NCI-H524 treated with DMSO at 0.1 percent for 48 hours (cell line): ENCODE measurements at places on chromosomes 1 and 21.
A peak's percentile ranks its signal among the peaks of the same experiment; 100 is the strongest.

- no peak for DNase-seq
Measured at GRCh38 chr1:227558732-227559262, 4.6 kb upstream of the ZNF678 start.

GRCh38 chr1:107877092-107877491, 87.9 kb downstream of the VAV3 start:
- DNase-seq: peak; percentile 84

DNA sequence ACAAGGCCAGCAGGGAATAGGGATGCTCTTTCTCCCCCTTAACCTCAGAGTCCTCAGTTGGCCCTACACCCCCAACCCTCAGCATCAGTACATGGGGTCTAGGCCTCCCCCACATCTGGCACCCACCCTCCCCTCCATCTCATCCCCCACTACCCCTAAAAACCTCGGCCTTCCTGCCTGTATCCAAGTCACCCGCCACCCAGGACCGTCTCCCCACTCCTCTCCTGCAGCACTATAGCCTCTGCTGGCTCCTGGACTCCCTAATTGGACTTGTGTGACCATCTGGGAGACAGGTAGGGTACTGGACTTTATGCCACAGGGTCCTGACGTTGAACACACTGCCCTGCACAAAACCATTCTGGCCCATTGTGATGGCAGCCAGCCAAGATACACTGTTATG, 6.0 kb downstream of the RSPH1 start:
- no peak for DNase-seq

DNA sequence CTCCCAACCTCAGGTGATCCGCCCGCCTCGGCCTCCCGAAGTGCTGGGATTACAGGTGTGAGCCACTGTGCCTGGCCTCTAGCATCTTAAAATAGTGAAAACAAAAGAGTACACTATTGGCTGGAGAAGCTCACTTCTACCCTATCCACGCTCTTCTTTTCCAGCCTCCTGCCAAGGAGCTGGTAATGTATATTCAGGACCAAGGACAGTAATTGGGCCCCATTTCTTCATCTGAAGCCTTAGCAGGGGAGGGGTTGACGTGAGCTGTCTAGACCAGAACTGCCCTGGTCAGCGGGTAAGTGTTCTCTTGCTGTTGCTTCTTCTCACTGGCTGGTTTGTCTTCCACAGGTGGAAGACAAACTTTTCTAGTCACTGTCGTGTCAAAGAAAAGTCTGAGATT, 70.2 kb downstream of the DNM3 start:
- no peak for DNase-seq

GRCh38 chr1:71222668-71223067, 141.8 kb upstream of the ZRANB2 start:
- DNase-seq: no peak

DNA sequence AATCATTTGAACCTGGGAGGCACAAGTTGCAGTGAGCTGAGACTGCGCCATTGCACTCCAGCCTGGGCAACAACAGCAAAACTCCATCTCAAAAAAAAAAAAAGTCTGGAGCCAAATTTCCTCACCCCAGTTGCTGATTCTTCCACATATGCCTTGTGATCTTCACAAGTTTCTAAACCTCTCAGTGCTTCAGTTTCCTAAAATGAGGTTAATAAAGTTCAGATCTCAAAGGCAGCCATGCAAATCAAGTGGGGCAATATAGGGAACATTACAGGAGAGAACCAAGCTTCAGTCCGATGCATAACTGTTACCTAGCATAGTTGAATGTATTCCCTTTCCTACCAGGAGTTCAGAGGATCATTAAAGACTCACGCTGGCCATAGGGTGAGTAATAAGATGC, 4.8 kb downstream of the ITLN1 start:
- DNase-seq: no peak

DNA sequence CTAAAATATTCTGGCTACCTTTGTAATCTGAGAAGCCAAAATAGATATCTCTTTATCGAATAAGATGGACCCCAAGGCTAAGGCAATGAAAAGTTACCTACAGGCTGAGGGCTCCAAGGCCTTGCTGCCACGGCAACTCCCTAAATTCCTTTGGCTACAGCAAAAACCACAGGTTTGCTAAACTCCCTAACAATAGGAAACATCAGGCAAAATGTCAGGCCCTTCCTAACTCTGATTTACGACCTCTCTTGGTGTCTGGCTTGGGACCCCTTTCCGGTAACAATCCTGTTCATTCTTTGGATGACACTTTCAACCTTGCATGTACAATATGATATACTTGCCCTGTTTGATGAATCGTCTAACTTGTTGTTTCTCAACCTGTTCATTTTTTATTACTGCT, 11.3 kb upstream of the OR2T8 start:
- no peak for DNase-seq
